Glutamatergic neuron (in vitro differentiated cells): ENCODE measurements at places on chromosomes 5 and 9. TPM values are rescaled to one million over a fixed set of nuclear protein-coding genes. Genes with fewer than 3 reads are reported as not detected.

The FOXD1 gene
- total RNA-seq = 2.8 TPM

The LCN6 gene
- total RNA-seq = not detected

The TMEM215 gene
- 0.27 TPM for total RNA-seq

The INIP gene
- total RNA-seq = 17.6 TPM

The LHFPL2 gene
- 2.5 TPM for total RNA-seq

The ACSL6 gene
- 8.1 TPM for total RNA-seq

The CA9 gene
- not detected for total RNA-seq

The PAPPA gene
- total RNA-seq = 10.5 TPM

The PAEP gene
- not detected for total RNA-seq

The SLC36A3 gene
- total RNA-seq = not detected

The IFNA21 gene
- total RNA-seq = not detected

The ZNG1A gene
- 33.5 TPM for total RNA-seq

The SCGB3A2 gene
- 1.2 TPM for total RNA-seq

The MYMK gene
- total RNA-seq = not detected

The PPP1R26 gene
- 22.2 TPM for total RNA-seq

The IGFBPL1 gene
- total RNA-seq = 590 TPM

The ADAMTS13 gene
- 27.9 TPM for total RNA-seq

The SH3RF2 gene
- not detected for total RNA-seq

The ITGA1 gene
- total RNA-seq = 0.96 TPM

The PCDHGC3 gene
- 40.1 TPM for total RNA-seq

The LCN9 gene
- not detected for total RNA-seq

The EDIL3 gene
- 220 TPM for total RNA-seq

The SLC1A3 gene
- 1.6 TPM for total RNA-seq

The TAF1L gene
- total RNA-seq = not detected

The CMBL gene
- 2.2 TPM for total RNA-seq

The DAB2 gene
- 1.4 TPM for total RNA-seq

The BAAT gene
- 0.54 TPM for total RNA-seq

The GALT gene
- 57.5 TPM for total RNA-seq
